Thymus (tissue), 14 donors: ENCODE measurements at places on chromosomes 7 and 10. TPM values are rescaled to one million over a fixed set of nuclear protein-coding genes. Genes with fewer than 3 reads are reported as not detected.

The RADIL gene
- 0.19 TPM for total RNA-seq

The AKR1C8 gene
- 0.09 TPM for total RNA-seq

The BHLHA15 gene
- total RNA-seq: not detected

The CTAGE4 gene
- total RNA-seq: 0.28 TPM

The PLCE1 gene
- 1.2 TPM for total RNA-seq

The FERD3L gene
- not detected for total RNA-seq

The SEMA4G gene
- total RNA-seq: 0.24 TPM

The ZNF488 gene
- 0.24 TPM for total RNA-seq

The LIPK gene
- total RNA-seq: 0.33 TPM

The HNRNPH3 gene
- 22.9 TPM for total RNA-seq

The CPEB3 gene
- 0.76 TPM for total RNA-seq

- H3K27ac ChIP-seq: no peak overlapping the region
- no peaks in the 10 kb centered on the region for H3K4me1 ChIP-seq
- no peaks in the 10 kb centered on the region for H3K36me3 ChIP-seq
- no peak overlapping the region for H3K4me3 ChIP-seq
Observed at GRCh38 chr7:66321283-66321682, 116.1 kb downstream of the TPST1 start.

- H3K36me3 ChIP-seq: no peaks in the 10 kb centered on the region
- DNase-seq: no peak
- no peaks in the 10 kb centered on the region for H3K4me1 ChIP-seq
- no peak overlapping the region for H3K4me3 ChIP-seq
- no peak overlapping the region for H3K27ac ChIP-seq
Observed at GRCh38 chr10:78283069-78283682, 249.5 kb downstream of the RPS24 start.

DNA sequence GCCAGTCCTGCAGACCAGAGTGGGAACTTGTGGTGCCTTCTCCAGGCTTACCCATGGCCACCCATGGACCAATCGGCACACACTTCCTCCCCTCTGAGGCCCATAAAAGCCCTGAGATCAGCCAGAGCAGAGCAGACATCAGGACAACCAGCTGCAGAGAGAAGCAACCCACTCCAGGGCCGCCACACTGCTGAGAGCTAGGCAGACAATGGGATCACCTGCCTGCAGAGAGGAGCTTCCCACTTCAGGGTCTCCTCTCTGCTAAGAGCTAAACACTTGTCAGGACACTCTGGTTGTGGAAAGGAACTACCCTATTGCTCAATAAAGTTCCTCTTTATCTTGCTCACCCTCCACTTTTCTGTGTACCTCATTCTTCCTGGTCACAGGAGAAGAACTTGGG, 34.0 kb downstream of the C7orf25 start:
- DNase-seq: no peak
- H3K4me1 ChIP-seq: no peaks in the 10 kb centered on the region
- H3K36me3 ChIP-seq: no peaks in the 10 kb centered on the region
- no peak overlapping the region for H3K4me3 ChIP-seq
- no peak overlapping the region for H3K27ac ChIP-seq
- no peaks in the 10 kb centered on the region for H3K27me3 ChIP-seq

DNA sequence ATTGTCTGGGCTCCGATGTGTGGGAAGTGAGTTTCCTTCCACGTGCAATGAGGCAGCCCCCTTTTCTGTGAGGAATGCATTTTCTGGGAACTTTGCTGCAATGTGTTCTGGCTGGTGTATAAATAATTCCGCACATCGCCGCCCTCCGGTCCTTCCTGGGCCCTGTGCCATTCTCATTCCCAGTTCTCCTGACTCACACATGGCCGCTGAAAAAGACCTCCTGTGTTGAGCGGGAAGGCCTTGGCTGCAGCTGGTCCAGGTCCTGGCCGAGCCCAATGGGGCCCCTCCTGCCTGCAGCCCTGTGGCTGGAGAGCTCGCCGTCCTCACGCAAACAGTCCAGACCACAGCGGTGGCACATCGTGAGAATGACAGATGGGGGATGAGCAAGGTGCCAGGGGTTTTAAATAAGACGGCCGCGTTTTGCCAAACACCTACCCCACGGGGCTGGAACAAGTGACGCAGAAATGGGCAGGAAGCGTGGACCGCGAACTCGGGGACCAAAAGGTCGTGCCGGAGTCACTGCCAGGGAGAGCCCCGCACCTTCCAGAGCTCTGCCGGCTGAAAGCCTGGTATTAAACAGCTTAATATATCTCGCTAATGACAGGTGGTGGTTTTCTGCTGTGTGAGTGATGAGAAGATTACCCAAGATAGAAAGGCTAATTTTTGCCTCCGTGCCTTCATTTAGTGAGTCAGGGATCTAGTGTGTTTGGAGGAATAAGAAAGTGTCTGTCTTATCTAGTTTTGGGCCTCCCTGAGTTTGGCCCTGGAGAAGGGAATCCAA, 37.0 kb downstream of the FAM20C start:
- H3K4me1 ChIP-seq: no peaks in the 10 kb centered on the region
- H3K4me3 ChIP-seq: no peak overlapping the region
- DNase-seq: no peak
- no peaks in the 10 kb centered on the region for H3K36me3 ChIP-seq

- H3K4me3 ChIP-seq: no peak overlapping the region
- DNase-seq: no peak
- H3K27ac ChIP-seq: no peak overlapping the region
- no peaks in the 10 kb centered on the region for H3K36me3 ChIP-seq
- no peaks in the 10 kb centered on the region for H3K4me1 ChIP-seq
- H3K27me3 ChIP-seq: no peaks in the 10 kb centered on the region
Observed at GRCh38 chr10:77332256-77332655, 305.4 kb downstream of the KCNMA1 start.

DNA sequence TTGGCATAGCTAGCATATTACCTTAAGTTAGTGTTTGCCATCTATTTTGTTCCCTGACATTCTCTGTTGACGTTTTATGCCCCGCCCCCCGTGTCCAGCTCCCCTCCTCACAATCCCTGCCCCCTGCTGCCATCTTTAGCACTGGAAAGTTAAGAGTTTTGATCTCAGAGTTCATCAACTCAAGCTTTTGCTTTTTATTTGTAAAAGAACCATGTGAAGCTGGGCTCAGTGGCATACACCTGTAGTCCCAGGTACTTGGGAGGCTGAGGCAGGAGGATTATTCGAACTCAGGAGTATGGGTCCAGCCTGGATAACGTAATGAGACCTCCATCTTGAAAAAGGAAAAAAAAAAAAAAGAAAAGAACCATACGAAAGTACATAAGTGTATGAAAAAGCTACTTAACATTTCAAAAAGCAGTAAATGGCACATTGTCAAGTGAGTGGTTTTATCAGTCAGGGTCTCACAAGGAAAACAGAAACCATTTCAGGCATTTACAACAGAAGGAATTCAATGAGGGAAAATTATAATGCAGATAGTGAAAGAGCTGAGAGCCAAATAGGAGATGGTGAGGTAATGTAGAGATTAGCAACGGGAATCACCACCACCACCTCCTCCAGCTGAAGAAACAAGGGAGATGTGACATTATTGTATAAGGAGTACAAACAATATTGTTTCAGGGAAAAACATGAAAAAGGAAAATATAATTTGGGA, 64.9 kb downstream of the MCU start:
- H3K36me3 ChIP-seq: no peaks in the 10 kb centered on the region
- H3K27me3 ChIP-seq: no peaks in the 10 kb centered on the region
- DNase-seq: no peak
- no peak overlapping the region for H3K27ac ChIP-seq

DNA sequence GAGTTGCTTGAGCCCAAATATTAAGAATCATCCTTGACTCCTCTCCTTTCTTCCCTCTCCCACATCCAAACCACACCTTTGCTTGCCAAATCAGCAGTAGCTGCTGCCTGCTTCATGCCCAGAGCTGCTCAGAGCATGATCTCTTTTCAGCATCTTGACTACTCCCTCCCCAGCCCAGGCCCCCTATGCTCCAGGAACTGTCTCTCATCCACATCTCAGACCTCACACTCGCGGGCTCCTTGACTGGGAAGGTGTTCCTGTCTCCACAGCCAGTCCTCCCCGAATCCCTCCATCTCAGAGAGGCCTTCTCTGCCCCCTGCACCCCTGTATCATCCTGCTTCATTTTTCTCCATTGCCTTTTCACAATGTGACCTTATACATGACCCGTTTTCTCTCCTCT, 157.0 kb downstream of the DNAJB6 start:
- DNase-seq: no peak
- H3K4me3 ChIP-seq: no peak overlapping the region
- H3K36me3 ChIP-seq: no peaks in the 10 kb centered on the region
- H3K27me3 ChIP-seq: peaks cover 11% of the 10 kb centered on the region
- no peaks in the 10 kb centered on the region for H3K4me1 ChIP-seq
- H3K27ac ChIP-seq: no peak overlapping the region

DNA sequence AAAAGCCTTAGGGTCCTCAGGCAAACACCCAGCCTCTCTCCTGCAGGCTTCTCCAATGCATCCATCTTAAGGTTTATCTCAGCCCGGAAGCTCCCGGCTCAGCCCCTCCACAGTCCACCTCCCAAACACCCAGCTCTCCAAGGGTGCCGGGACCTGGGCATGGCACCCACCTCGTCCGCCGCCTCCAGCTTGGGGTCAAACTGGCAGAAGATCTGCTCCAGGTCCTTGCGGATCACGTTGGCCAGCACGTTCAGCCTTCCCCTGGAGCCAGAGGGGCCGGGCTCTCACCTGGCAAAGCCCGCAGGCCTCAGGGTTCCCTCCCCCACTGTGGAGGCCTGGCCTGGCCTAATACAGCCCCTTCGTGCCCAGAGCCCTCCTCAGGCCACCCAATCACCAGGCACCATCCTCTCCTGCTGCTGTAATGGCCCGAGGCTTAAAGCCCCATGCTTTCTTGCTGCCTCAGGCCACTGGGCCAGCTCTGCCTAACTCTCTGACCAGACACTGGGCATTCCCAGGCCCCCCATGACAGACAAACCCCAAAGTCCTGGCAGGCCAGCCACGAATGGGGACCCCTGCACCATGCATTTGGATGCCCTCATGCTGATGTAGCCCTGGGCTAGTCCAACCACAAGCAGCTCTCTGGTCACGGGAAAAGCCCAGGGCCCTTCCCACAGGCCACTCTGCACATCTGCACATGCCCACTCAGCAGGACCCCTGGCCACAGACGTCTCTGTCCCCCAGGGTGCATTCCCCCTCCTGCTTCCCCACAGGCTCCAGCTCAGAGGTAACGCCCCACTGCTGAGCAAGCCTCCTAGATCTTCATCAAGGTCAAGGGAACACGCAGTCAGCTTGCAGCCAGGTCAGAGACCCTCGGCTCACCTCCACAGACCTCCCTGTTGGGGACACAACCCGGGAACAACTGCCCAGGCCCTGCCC, 12.3 kb downstream of the OGDHL start:
- no peaks in the 10 kb centered on the region for H3K4me1 ChIP-seq
- no peak for DNase-seq
- no peaks in the 10 kb centered on the region for H3K27me3 ChIP-seq

DNA sequence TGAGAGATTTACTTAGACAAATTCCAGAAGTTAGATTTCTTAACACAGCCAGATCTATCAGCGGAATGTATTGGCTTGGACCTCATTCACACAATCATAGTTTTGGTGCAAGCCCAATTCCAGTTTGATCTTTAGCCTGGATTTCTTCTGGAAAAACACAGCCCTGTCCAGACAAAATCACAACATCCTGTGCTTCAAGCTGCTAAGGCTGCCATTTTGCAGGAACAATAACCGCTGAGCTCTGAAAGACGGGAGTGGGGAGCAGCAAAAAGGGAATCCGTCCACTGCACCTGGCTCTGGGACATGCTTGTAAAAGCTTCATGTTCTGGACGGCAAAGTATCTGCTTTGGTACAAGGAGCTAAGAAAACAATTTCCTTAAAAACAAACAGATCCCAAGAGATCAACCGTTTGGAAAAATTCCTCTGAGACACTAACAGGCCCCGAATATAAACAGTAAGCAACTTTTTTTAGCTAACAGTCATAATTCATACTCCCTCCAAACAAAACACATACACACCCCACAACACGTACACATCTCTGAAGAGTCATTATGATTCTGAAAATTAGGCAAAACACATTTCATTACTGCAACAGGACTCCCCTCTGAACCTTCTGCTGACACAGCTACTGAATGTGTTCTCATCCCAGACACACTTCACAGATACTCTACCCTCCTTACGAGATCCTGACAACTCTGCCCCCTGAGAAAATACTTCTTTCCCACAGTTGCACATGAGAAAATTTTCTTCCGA, 32.4 kb downstream of the ITIH5 start:
- H3K36me3 ChIP-seq: no peaks in the 10 kb centered on the region
- no peak for DNase-seq
- no peak overlapping the region for H3K4me3 ChIP-seq
- H3K4me1 ChIP-seq: no peaks in the 10 kb centered on the region

DNA sequence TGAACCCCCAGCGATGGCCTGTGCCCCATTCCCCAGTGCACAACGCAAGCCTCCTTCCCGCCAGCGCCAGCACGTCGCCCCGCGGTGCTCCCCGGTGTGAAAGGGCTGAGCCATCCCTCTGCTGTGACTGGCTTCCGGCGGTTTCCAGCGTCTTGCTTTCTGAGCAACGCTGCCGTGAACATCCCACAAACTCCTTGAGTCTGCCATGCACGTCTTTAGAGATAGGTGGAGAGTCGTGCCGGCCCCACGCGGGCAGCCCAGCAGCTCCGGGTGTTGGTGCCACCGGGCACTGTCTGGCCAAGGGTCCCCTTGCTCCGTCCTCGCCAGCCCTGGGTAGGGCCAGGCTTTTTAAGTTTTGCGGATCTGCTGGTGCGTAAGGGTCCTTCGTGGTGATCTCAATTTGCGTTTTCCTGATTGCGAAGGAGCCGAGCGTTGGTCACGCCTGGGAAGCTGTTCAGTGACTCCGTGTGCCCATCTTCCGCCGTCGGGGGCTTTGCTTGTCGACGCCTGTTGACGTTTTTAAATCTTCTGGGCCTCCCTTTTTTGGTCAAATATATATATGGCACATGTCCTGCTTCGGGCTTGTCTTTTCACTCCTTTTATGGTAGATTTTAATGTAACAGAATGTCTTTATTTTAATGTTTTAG, 70.6 kb downstream of the FOXL3 start:
- H3K27ac ChIP-seq: peak overlapping the region; percentile 81
- DNase-seq: no peak
- H3K27me3 ChIP-seq: peaks cover 11% of the 10 kb centered on the region
- peak overlapping the region; percentile 48 for H3K4me3 ChIP-seq
- no peaks in the 10 kb centered on the region for H3K36me3 ChIP-seq
